ENCODE measurements at places on chromosomes 3 and 15.
A peak's percentile ranks its signal among the peaks of the same experiment; 100 is the strongest.

- no peak for DNase-seq
- no peaks in the 10 kb centered on the region for H3K36me3 ChIP-seq
- no peak overlapping the region for H3K27ac ChIP-seq
- peaks cover 6% of the 10 kb centered on the region for H3K27me3 ChIP-seq
- H3K4me1 ChIP-seq = no peaks in the 10 kb centered on the region
Measured at GRCh38 chr3:138404121-138404520, 30.3 kb upstream of the ESYT3 start.

GRCh38 chr3:167203062-167203461 is 177.0 kb downstream of the ZBBX start:
- DNase-seq = no peak
- H3K4me1 ChIP-seq = no peaks in the 10 kb centered on the region
- H3K36me3 ChIP-seq = no peaks in the 10 kb centered on the region
- no peaks in the 10 kb centered on the region for H3K27me3 ChIP-seq
- H3K27ac ChIP-seq = no peak overlapping the region

- no peak overlapping the region for H3K4me3 ChIP-seq
- DNase-seq = no peak
- H3K27me3 ChIP-seq = no peaks in the 10 kb centered on the region
- H3K36me3 ChIP-seq = peaks cover 23% of the 10 kb centered on the region
Measured at GRCh38 chr3:195139091-195139875, 131.7 kb downstream of the XXYLT1 start.

- no peak overlapping the region for H3K4me3 ChIP-seq
- H3K36me3 ChIP-seq = no peaks in the 10 kb centered on the region
- no peaks in the 10 kb centered on the region for H3K4me1 ChIP-seq
- no peak overlapping the region for H3K27ac ChIP-seq
Measured at GRCh38 chr3:25567806-25568524, 96.7 kb downstream of the TOP2B start.

DNA sequence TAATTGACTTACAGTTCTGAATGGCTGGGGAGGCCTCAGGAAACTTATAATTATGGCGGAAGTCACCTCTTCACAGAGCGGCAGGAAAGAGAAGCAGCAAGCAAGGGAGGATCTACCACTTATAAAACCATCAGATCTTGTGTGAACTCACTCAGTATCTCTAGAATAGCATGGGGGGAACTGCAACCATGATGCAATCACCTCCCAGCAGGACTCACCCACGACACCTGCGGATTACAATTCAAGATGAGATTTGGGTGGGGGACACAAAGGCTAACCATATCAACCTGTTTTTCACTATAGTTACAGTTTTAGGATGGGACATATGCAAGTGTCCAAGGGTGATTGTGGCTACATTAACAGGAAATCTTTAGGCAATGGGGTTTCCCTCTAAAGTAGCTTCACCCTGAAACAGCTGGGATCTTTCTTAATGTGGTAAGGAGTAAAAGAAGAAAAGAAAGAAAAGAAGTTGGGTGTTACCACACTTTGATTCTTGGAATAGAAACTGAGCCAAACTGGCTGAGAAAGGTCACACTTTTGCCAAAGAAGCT is 453.8 kb downstream of the OTOL1 start:
- H3K4me1 ChIP-seq = no peaks in the 10 kb centered on the region
- H3K4me3 ChIP-seq = no peak overlapping the region
- H3K36me3 ChIP-seq = no peaks in the 10 kb centered on the region
- H3K27me3 ChIP-seq = no peaks in the 10 kb centered on the region
- DNase-seq = no peak
- no peak overlapping the region for H3K27ac ChIP-seq

GRCh38 chr3:71676931-71677330 is 48.3 kb downstream of the EIF4E3 start:
- H3K27me3 ChIP-seq = no peaks in the 10 kb centered on the region
- DNase-seq = no peak
- peaks cover 6% of the 10 kb centered on the region for H3K4me1 ChIP-seq

GRCh38 chr3:119700269-119700919 is 2.4 kb upstream of the CFAP91 start:
- H3K27me3 ChIP-seq = peaks cover 4% of the 10 kb centered on the region
- peaks cover 38% of the 10 kb centered on the region for H3K4me1 ChIP-seq
- H3K4me3 ChIP-seq = no peak overlapping the region

DNA sequence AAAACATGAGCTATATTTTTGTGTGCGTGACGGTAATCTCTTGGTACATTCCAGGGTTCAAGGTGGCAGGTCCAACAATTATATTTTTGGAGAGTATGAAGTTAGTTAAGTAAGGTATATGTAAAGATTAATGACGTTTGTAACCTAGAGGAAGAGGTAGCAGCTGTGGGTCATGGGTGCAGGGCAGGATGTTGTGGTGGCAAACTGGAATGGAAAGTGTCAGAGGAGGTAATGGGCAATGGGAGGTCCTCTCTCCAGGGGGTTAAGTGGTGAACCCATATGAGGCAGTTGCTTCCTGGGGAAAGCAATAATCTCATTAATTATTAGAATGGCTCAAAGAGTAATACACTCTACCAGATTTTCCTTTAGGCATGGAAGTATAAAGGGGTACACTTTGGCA is 1.0 kb upstream of the CD200R1L start:
- DNase-seq = peak; percentile 71
- peaks cover 13% of the 10 kb centered on the region for H3K36me3 ChIP-seq
- H3K4me1 ChIP-seq = peaks cover 28% of the 10 kb centered on the region
- H3K4me3 ChIP-seq = peak overlapping the region; percentile 22
- peak overlapping the region; percentile 81 for H3K27ac ChIP-seq

DNA sequence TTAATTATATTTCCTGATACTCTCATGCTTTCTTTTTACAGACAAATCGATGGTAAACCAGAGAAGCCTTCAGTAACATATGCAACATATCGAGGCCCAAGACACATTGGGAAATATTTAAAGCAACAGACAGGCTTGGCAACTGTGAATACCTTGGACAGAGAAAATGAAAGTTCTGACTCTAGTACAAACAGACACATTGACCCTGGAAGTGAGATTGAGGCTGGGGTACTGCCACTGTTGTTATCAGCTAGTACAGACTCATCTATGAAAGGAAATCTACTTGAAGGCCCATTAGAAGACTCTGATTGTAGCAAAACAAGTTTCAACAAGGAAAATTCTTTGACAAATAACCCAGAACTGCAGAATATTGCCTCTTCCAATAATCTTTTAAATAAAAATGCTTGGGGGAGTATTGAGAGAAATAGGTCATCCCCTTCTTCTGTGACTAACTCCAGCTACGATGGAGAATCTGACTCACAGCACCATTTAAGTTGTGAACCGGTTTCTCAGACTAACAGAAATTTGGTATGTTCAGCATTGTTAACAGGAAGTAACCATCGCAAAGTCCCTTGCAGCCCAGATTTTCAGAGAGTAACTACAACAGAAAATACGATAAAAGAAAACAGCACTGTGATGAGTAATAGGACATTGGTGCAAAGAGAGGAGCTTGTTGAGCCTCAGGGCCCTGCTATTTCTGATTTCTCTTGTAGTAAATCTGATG is 50.2 kb downstream of the CRYBG3 start:
- H3K4me1 ChIP-seq = peaks cover 18% of the 10 kb centered on the region
- H3K4me3 ChIP-seq = peak overlapping the region; percentile 38
- peak overlapping the region; percentile 85 for H3K27ac ChIP-seq
- no peaks in the 10 kb centered on the region for H3K27me3 ChIP-seq

DNA sequence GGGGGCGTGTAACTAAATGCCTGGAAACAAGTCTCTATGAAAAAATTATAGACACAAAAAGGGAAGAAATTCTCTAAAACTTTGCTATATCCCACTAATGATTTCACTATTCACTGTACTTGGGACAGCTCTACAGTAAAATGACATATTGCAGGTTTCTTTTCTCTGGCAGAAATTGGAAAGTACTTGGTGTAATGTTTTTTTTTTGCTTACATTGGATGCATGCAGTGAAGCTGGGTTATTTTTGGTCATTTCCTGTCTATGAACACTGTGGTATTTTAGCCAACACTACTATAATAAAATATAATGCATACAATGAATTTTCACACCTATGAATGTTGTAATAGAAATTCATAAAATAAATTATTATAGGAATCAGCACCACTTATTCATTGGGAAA is 109.7 kb downstream of the LRRC49 start:
- H3K27ac ChIP-seq = no peak overlapping the region
- DNase-seq = no peak
- no peaks in the 10 kb centered on the region for H3K4me1 ChIP-seq
- peaks cover 28% of the 10 kb centered on the region for H3K27me3 ChIP-seq
- no peak overlapping the region for H3K4me3 ChIP-seq
- H3K36me3 ChIP-seq = no peaks in the 10 kb centered on the region

GRCh38 chr15:95822961-95823360 is 507.5 kb upstream of the NR2F2 start:
- H3K27me3 ChIP-seq = no peaks in the 10 kb centered on the region
- no peak for DNase-seq
- no peak overlapping the region for H3K27ac ChIP-seq
- H3K4me3 ChIP-seq = no peak overlapping the region
- no peaks in the 10 kb centered on the region for H3K36me3 ChIP-seq
- H3K4me1 ChIP-seq = no peaks in the 10 kb centered on the region

DNA sequence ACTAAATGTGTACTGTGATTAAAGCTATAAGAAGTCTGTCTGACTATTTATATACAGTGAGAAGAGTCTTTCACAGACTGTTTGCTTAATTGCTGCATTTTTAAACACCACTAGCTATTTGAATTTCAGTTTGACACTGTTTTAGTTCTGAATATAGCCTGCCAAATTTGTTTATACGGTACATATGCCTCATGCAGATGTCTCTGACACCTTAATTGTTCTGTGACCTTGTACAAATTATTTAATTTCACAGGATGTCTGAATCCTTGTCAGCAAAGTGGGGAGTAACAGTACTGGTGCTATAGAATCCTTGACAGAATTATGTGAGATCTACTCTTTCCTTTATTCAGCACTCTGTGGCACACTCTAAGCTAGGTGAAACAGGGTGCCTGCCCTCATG is 125.5 kb downstream of the MBNL1 start:
- H3K4me1 ChIP-seq = peaks cover 64% of the 10 kb centered on the region
- no peaks in the 10 kb centered on the region for H3K27me3 ChIP-seq
- peak overlapping the region; percentile 66 for H3K27ac ChIP-seq
- no peak overlapping the region for H3K4me3 ChIP-seq

GRCh38 chr3:128469556-128469955 is 2.9 kb upstream of the DNAJB8 start:
- peaks cover 7% of the 10 kb centered on the region for H3K4me1 ChIP-seq
- no peak overlapping the region for H3K27ac ChIP-seq
- no peak for DNase-seq
- peaks cover 17% of the 10 kb centered on the region for H3K27me3 ChIP-seq
- H3K36me3 ChIP-seq = no peaks in the 10 kb centered on the region

DNA sequence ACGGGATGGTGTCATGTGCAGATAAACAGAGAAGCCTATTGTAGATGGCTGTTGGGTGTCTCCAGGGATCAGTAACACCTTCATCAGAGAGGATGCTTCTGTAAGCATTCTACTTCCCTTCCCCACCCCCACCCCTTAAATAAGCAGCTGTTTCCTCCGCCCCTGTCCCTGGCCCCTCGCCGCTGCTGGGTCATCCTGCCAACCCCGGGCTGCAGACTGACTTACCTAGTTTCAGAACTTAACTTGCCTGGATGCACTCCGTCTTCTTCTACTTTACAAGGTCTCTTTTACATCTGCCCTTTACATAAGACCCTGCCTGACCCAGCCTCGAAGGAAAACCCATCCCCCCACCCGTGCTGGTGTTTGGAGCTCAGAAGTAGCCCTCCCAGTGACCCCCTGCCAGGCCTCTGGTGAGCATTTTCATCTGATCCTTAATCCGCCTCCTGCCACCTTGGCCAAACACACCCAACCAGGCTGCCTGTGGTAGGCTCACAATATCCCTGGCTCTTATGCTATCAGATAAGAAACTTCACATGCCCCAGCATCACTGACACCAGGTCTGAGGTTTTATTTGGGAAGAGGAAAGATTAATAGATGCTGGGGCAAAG is 103.0 kb upstream of the HES1 start:
- no peak for DNase-seq
- H3K4me1 ChIP-seq = no peaks in the 10 kb centered on the region
- H3K27ac ChIP-seq = no peak overlapping the region
- no peak overlapping the region for H3K4me3 ChIP-seq
- no peaks in the 10 kb centered on the region for H3K27me3 ChIP-seq

GRCh38 chr3:18018491-18019160 is 276.2 kb upstream of the TBC1D5 start:
- H3K27ac ChIP-seq = no peak overlapping the region
- DNase-seq = no peak
- H3K4me1 ChIP-seq = peaks cover 8% of the 10 kb centered on the region

DNA sequence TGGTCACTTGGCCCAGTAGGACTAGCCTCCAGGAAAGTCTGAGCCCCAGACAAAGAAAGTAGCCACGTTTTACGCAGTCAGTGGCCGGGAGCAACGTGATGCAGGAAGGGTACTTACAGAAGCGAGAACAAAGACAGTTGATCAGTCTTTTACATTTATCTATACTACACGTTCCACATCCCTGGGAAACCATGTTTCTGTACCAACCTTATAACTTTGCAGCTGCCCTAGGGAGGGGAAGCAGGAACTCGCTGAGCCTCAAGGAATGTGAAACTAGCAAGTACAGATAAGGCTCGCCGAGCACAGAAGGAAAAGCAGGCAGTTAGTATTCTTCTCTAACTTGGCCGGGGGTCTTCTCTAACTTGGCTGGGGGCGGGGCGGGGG is 3.4 kb upstream of the KNL1 start:
- no peak for DNase-seq
- peaks cover 4% of the 10 kb centered on the region for H3K27me3 ChIP-seq
- peaks cover 2% of the 10 kb centered on the region for H3K36me3 ChIP-seq
- H3K27ac ChIP-seq = no peak overlapping the region
- peak overlapping the region; percentile 74 for H3K4me3 ChIP-seq
- peaks cover 24% of the 10 kb centered on the region for H3K4me1 ChIP-seq

DNA sequence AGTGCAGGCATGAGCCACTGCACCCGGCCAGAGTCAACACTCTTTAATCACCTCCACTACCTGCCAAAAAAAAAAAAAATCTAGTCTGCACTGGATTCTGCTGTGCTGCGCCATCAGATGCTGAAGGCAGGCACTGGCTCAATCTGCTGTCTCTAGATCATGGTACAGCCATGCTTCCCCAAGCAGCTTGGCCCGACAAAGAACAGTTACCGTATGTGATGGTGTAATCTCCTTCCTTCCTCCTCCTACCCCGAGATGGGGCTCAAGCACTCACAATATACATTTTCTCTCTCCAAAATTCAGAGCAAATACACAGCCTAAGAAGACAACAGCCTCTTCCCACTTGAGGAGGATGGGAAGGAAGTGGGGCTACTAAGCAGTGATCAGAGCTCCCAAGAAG is 45.1 kb downstream of the DAPK2 start:
- no peak overlapping the region for H3K4me3 ChIP-seq
- peaks cover 13% of the 10 kb centered on the region for H3K4me1 ChIP-seq

GRCh38 chr3:42764561-42765295 is 8.3 kb downstream of the CCDC13 start:
- DNase-seq = no peak
- no peaks in the 10 kb centered on the region for H3K36me3 ChIP-seq
- H3K27ac ChIP-seq = no peak overlapping the region
- no peak overlapping the region for H3K4me3 ChIP-seq
- peaks cover 2% of the 10 kb centered on the region for H3K27me3 ChIP-seq
- H3K4me1 ChIP-seq = no peaks in the 10 kb centered on the region

GRCh38 chr3:61997101-61997500 is 376.2 kb downstream of the FEZF2 start:
- no peak overlapping the region for H3K4me3 ChIP-seq
- no peaks in the 10 kb centered on the region for H3K4me1 ChIP-seq
- no peak for DNase-seq
- peaks cover 2% of the 10 kb centered on the region for H3K27me3 ChIP-seq
